ENCODE measurements at places on chromosomes 5 and 9. TPM values are rescaled to one million over a fixed set of nuclear protein-coding genes. Genes with fewer than 3 reads are reported as not detected.

The BTNL8 gene
- total RNA-seq: not detected

GRCh38 chr5:42502613-42503470 is 79.6 kb downstream of the GHR start:
- DNase-seq: no peak

The QSOX2 gene
- 20.1 TPM for total RNA-seq

- DNase-seq: peak; percentile 48
Observed at GRCh38 chr5:176789873-176790615, 20.3 kb upstream of the UNC5A start.

The RASGRF2 gene
- total RNA-seq: 0.21 TPM

DNA sequence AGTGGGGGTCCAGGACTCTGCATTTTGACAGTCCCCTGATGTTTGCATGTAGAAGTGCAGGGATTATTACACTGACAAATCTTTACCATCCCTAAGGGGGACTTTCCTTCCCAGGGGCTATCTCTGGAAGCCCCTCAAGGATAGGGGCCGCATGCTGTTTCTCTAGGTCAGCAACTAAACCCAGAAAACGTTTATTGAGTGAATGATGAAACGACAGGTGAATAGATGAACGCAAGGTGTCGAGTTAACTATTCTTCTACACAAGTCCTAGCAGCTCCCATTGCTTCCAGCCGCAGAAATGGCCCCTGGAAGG is 281 bp upstream of the HSD17B4 start:
- DNase-seq: no peak

GRCh38 chr5:103620851-103621547 is 58.4 kb upstream of the NUDT12 start:
- DNase-seq: no peak

GRCh38 chr5:74386571-74387334 is 253.8 kb downstream of the ENC1 start:
- peak; percentile 65 for DNase-seq

DNA sequence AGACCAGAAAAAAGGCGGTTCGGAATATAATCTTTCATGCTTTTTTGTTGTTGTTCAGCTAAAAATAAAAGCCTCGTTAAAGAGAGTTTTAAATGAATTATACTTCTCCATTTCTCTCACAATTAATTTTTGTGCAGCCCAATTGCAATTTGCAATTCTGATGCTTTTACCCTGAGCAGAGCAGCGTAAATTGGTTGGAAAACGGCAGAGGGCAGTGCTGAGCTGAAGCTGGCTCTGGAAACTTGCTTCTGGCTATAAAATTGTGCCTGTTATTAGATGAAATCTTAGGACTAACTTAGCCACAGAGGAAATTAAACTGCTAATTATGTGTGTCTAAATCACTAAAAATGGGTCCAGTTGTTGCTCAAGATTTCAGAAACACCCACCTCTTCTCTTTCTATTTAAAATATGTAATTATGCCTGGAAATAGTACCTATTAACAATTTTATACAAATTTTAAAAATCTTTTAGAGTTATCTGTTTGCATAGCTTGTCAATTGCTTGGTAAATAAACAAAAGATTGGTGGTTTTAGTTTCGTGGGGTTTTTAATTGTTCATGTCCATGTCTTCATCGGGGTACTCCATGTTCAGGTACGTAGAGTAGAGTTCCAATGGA is 441.8 kb upstream of the TLE4 start:
- peak; percentile 59 for DNase-seq

DNA sequence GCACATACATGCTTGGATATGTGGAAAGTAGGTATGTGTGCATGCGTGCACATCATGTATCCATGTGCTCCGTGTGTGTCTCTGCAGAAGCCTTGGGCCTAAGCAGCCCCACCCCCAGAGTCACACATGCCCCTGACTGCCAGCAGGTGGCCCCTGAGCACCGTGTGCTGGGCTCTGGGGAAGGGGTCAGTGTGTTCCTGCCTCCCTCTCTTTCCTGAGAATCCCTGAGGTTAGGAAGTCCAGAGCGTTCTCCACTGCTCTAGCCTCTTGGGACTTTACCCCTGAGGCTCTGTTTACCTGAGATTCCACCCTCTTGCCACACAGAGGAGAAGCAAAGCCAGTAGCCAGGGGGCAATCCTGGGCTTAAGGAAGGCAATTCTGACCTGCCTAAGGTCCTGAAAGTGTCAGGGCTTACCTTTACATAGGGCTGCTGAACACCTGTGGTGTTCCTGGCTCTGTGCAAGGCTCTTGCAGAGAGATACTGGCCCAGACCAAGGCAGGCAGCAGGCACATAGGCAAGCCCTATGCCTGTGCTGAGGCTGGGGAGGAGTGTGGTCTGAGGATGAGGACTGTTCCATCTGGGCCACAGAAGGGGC is 207.3 kb downstream of the TMEM38B start:
- DNase-seq: no peak

The DNAI1 gene
- not detected for total RNA-seq

The SERF1A gene
- total RNA-seq: 2.9 TPM

The SLCO4C1 gene
- total RNA-seq: not detected

DNA sequence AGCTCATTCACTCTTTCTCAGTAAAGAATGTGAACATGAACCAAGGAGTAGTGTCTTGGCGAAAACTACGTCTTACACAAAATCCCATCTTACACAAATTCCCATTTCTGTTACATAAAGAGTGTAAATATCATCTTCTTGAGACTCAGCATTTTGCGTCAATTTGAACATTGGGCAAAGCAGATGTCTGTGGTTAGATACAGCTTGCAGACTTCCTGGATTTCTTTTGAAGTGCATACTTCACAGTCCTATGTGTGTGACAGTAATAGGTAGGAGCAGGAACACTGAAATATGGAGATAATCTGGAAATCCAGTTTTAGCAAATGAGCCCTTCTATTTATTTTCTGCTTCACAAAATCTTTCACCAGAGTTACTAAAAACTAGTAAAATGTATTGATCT is 58.8 kb downstream of the C6 start:
- DNase-seq: no peak

The GPRIN1 gene
- total RNA-seq: 2.3 TPM

- peak; percentile 70 for DNase-seq
Observed at GRCh38 chr5:93058309-93058708, 522.7 kb downstream of the NR2F1-AS1 start.

DNA sequence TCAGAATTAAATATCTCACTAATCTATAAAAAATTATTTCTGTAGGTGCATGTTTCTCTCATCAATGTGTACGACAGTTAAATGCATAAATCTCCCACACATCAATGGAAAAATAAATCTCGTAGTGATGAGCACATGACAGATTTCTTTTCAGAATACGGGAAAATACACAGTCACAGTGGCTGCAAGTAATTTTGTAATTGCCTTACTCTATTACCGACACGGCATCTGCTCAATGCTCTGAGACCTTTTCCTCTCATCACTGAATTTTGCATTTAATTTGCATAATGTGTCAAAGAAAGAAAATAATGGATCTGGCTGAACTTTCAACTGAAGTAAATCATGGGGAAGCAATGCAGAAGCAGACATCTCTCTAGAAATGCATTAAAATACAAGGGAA is 37.2 kb downstream of the PDE4D start:
- no peak for DNase-seq

- DNase-seq: no peak
Observed at GRCh38 chr9:98701576-98701975, 7.2 kb downstream of the GABBR2 start.

GRCh38 chr5:126195410-126196100 is 227.7 kb upstream of the GRAMD2B start:
- DNase-seq: no peak

The SMAD5 gene
- 56.3 TPM for total RNA-seq

The LSM11 gene
- total RNA-seq: 2.3 TPM

DNA sequence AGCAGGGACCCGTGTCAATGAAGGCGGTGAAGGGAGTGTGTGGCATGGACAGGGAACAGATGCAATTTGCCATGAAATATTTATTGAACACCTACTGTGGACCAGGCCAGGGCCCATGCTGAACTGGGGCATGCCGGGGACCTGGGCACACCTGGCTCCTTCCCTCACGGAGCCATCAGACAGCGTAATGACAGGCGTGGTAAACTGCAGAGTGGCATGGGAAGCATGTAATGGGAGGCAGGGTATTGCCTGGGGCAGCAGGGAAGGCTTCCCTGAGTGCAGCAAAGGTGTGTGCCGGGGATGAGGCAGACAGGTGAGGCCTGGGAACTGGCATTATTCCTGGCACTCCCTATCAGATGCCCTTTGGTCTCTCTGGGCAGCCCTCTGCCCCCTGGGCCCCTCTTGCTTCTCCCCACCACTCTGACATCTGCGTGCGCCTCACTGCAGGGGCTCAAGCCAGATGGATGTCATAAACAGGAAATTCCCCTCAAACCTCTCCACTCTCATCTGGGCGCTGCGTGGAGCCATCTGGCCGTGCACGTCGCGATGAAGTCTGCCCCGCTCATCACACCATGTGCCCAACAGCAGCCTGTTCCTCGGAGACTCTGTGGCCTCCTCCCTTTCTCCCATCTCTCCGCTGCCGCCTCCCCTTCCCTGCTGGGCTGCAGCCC is 67.6 kb downstream of the HMCN2 start:
- no peak for DNase-seq

GRCh38 chr5:55146543-55147151 is 13.3 kb upstream of the GPX8 start:
- DNase-seq: peak; percentile 76

DNA sequence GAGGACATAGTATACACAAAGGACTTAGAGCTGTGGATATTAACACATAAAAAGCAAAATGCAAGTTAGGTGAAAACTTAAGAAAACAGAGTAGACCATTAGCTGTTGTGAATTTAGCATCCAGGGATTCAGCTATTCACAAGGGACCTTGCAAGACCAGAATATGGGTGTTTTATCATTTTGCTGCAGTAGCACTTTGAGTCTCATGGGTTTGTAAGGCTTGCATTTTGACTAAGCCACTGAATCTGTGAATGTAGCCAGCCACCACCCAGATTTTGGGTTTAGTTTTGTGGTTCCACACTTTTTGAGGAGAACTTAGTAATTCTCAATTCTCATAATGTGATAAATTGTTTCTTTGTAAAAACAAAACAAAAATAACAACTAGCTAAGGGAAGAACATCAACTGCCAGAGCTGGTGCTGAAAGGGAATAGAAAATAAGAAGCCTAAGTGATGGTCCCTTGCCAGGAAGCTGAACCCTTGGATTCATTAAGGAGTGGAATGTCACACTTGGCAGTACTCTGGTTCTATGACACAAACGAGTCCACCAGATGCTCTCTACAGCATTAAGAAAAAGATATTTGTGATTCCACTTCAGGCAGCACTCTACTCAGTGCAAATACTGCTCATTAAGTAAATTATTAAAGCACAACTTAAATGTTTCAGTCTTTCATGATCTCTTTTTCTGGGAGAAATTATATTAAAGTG is 557.4 kb upstream of the ZNF462 start:
- DNase-seq: no peak

The LRRC26 gene
- total RNA-seq: not detected

The FGF1 gene
- 38.1 TPM for total RNA-seq

DNA sequence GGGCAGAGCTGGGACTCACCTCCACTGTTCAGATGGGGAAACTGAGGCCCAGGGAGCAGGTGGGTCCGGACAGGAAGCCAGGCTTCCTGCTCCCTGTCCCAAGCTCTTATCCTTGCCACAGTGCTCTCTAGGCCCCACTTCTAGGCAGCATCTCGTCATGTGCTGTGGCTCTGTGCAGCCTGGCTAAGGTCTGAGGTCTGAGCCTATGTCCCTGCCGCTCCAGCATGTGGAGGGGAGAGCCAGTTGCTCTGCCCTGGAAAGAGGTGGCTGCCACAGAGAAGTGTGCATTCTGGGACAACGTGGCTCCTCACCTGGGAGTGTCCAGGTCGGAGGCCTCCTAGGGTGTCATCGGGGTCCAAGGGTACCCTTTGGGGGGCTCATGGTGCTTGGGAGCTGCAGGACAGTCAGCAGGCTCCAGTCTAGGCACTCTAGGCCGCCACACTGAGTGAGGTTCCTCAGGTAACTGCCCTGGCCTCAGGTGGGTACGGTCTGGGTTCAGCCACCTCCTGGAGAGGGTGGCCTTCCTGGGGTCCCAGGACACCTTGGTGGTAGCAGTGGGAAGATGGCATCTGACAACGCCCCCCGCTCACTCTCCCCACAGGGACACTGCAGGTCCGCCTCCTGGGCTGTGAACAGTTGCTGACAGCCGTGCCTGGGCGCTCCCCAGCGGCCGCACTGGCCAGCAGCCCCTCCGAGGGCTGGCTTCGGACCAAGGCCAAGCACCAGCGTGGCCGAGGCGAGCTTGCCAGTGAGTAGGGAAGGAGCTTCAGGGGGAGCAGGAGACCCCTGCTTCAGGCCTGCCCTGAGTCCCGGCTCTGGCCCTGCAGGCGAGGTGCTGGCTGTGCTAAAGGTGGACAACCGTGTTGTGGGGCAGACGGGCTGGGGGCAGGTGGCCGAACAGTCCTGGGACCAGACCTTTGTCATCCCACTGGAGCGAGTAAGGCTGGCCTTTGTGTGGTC is 10.4 kb downstream of the PKN3 start:
- no peak for DNase-seq

- no peak for DNase-seq
Observed at GRCh38 chr5:56565283-56565615, 250.1 kb upstream of the MAP3K1 start.

Measured in HFFc6 (cell line).